Heart left ventricle (tissue), 16 donors: ENCODE measurements at places on chromosomes 12 and 14. TPM values are rescaled to one million over a fixed set of nuclear protein-coding genes. Genes with fewer than 3 reads are reported as not detected.
A peak's percentile ranks its signal among the peaks of the same experiment; 100 is the strongest.

DNA sequence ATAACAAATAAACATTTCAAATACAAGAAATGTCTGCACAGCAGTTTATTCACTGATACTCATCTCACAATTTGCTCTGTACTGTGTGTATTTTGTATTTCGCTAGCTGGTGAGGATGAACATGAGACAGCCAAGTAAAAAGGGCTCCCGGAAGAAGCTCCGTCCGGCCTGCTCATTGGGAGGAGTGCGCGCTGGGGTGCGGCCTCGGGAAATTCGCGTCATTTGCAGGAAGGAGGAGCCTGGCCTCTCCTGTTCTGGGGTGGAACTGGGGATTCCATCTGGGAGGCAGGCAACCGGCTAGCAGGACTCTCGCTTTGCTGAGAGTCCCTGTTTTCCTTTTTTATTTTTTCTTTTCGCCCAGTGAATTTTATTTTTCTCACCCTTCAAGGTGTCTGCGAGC is 368.4 kb upstream of the TMEM132C start:
- DNase-seq: no peak

DNA sequence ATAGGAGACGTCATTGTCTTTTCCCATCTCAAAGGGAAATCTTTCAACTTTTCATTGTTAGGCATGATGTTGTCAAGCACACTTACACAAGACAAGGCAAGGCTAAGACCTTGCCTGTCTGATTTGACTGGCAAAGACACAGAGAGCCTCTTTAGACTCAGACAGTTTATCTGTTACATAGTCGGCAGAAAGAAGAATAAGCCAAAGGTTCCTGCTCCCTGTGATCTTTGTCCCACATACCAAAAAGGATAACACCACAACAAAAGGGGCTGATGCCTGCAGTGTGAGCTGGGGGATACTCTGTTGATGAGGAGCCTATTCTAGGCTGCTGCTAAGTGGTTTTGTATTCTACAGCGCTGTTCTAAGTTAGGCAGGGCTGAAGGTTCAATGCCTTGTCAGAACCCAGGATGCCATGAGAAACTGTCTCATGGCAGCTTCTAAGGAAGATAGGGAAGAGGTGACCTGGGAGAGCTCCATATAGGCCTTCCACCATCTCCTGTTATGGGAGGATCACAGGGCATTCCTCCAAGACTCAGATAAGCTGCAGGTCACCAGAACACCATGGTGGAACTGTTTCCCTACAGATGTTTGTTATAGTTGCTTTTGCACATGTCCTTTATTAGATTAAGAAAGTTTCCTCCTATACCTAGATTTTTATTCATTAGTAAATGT is 12.7 kb downstream of the ERC1 start:
- no peak for DNase-seq

Gene RPGRIP1
- total RNA-seq: 0.81 TPM

Gene STAT2
- 31.4 TPM for total RNA-seq

DNA sequence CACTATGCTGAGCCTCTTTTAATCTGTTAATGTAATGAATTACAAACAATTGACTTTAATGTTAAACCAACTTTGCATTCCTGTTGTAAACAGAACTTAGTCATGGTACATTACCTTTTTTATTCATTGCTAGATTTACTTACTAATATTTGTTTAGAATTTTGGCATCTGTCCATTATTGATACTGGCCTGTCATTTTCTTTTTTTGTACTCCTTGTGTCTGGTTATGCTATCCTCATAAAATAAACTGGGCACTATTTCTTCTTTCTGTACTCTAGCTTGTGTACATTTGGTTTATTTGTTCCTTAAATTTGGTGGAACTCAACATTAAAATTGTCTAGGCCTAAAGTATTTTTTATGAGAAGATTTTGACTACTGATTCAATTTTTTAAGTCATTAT is 32.1 kb downstream of the SPATA7 start:
- no peak for DNase-seq

DNA sequence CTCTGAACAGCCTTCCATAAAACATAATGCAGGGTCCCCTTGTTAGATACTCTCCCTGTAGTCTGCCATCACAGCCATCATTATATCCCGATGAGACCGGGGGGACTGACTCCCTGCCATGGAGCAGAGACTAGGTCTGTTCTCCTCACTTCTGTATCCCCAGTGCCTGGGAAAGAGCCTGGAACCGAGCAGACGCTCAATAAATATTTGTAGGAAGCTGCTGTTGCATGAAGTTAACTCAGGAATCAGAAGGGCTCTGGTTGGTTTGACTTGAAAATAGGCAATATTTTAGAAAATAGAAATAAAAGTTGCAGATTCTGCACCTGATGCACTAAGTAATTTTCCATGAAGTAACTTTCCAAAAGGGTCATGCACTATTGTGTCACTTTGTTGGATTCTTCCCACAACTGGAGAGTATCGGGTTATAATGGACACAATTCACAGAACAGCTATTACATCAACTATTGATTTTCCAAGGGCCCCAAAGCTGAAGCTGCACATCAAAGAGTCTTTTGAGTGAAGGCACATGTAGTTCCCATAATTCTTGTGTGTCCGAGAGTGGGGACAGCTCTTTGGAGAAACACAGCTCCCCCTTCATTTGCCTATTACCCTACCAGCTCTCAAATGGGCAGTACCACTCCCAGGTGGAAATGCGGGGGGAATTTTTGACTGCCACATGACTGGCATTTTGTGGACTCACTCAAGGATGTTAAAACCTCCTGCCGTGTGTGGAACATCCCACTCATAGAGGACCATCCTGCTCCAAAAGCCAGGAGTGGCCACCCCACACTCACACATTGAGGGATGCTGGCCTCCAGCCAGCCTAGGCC is 18.8 kb downstream of the CLMN start:
- no peak for DNase-seq

Gene KCTD10
- total RNA-seq: 42.7 TPM

GRCh38 chr14:94876306-94876705 is 106.4 kb upstream of the GSC start:
- no peak for DNase-seq

GRCh38 chr12:60035835-60036234 is 440.0 kb downstream of the SLC16A7 start:
- DNase-seq: no peak

Gene MED13L
- total RNA-seq: 84.1 TPM

DNA sequence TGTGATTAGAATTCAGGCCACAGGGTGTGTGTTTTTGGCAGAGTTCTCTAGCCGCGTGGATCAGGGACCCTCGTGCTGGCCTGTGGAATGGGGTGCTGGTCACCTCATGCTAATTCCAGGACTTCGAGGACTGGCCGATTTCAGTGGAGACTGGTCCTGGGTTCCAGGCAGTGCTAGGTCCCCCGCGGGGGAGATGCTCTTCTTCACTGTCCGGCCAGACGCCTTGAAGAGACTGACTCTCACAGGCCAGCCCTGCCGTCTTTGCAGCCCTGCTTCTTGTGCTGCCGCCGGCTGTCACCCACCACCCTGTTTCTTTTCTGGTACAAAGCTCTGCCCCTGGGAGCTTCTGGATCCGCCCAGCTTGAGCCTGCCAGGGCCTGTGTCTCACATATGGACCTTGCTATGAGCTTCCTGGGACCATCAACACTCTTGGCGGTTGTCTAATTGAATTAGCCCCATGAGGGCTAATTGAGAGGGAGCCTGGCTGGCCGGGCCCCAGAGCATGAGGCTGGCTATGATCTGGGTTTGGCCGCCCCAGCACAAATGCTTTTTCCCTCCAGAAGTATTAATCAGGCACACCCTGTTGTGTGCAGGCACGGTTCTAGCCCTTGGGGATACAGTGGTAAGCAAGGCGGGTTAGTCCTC is 8.2 kb downstream of the MLXIP start:
- no peak for DNase-seq

GRCh38 chr12:19771858-19772257 is 332.6 kb downstream of the AEBP2 start:
- no peak for DNase-seq

- DNase-seq: no peak
Observed at GRCh38 chr14:42229976-42230375, 623.3 kb downstream of the LRFN5 start.

- no peak for DNase-seq
Observed at GRCh38 chr12:14779834-14780233, 23.4 kb downstream of the WBP11 start.

Gene TAS2R42
- not detected for total RNA-seq

GRCh38 chr14:100652744-100653143 is 65.5 kb upstream of the BEGAIN start:
- no peak for DNase-seq

Gene SCNN1A
- total RNA-seq: not detected

DNA sequence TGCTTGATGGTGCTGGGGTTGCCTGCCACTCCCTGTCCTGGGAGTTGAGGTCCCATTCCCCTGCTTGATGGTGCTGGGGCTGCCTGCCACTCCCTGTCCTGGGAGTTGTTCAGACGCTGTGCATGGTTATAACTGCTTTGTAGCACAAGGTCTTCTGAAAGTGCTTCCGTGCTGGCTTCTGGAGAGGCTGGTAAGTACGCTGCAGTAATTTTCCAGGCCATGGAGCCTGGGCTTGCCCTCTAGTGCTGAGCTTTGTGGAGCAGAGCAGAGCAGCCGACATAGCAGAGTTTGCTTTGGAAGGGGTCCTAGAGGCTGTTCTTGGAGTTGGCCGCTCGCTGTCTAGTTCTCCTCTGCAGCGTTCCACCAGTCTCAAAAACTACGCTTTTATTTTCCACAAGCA is 6.3 kb downstream of the B4GALNT3 start:
- DNase-seq: no peak

DNA sequence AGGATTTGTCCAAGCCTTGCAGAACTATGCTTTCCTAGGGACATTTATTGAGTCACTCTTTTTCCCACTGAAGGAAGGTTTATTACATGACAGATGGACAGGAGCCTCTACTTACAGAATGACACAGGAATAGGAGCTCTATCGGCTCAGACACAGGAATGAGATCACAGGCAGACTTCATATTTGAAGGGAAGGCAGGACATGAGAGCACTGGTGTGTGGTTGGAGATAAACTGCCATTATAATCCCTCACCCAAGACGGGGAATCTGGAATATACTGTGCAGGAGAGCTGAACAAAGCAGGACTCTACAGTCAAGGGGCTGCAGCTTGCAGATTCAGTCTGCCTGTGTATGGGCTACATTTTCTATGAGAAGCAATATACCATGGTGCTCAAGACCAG is 26.8 kb upstream of the IL22 start:
- no peak for DNase-seq

Gene SYNDIG1L
- total RNA-seq: 0.10 TPM

Gene CCDC38
- total RNA-seq: not detected

DNA sequence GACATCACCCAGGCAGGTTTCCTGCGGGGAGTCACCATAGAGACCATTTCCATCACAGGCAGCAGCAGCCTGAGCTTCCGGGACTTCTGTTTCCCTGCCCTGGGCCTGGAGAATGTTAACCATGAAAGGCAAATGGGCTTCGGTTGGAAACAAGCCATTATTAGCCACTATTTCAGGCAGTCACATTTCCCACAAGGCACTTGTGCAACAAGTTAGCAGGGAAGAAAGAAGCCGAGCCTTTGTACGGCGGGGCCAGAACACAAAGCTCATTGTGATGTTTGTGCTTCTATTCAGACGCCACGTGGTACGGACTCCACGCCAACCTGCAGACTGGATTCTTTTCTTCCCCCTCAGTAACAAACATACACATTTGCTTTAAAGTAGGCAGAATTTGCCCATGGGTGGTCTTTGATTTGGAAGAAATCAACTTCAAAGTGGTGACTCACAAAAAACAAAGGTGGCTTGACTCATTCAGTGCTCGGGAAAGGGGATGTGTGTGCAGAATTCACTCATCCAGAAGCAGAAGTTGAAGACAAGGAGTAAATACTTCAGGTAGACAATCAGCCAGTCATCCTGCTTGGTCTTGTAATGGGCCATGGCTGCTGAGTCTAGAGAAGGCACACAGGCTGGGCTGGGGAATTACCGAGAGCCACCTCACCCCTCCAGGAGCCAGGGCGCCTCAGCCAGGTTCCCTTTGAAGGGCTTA is 154.2 kb upstream of the PRMT8 start:
- DNase-seq: peak; percentile 78

Gene ARHGDIB
- total RNA-seq: 33.2 TPM

DNA sequence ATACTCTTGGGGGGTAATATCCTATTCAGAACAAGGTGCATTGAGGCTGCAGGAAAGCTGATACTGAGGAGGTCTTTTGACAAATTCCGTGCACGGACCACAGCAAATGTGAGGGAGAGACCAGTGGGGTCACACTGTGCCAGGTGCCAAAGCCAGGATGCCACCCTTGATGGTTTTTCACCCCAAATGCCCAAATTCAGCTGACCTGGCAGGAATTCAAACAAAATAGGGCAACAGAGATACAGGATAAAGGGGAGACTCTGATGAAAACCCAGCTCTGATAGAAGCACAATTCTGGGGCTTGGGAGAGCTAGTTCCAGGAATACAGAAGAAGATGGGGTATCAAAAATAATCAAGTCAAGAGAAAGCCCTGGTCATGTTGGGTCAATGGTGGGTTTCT is 55.3 kb downstream of the SLC8A3 start:
- DNase-seq: no peak

DNA sequence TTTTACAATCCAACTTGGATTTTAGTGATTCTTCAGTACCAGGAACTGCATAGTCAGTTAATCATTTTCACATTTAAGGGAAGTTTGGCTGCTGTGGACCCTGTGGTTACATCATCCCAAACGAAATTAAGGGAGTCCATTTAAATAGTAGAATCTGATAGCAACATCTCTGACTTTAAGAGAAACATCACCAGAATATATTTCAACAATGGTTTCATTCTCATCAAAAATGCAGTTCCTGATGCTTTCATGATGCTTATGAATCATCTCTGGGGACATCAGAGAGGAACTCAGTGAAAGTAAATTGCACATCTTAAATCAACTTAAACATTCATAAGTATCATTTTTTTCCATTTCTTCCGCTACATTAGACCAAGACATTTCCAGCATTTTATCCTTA is 1170.7 kb downstream of the FSCB start:
- no peak for DNase-seq

DNA sequence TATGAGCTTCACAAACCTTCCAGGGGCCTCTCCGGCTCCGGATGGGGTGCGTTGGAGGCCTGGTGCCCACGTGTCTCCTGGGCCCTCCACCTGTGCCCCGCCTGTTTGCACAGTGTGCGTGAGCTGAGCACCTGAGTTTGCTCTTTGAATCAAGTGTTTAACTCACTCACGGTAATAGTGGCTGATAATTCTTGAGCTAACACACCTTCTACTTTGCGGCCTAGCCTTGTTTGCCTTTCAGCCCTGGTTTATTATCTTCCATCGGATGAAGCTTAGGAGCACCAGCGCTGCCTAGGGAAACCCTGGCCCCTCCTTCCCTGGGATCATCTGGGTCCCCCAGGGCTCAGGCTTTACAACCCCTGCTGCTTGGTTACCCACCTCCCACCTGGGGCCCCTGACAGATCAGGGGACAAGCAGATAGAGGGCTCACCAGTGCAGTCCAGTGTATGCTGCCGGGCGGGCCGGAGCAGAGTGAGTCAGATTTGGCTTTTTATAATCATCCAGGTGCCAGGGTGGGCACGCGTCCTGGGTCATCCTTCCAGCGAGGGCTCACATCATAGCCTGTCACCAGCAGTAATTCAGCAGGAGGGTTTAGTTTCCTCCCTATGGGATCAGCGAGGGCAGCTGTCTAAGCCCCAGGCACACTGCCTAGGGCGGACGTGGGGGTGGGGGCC is 62.8 kb upstream of the RFLNA start:
- no peak for DNase-seq

GRCh38 chr14:93544212-93544611 is 113.5 kb downstream of the UNC79 start:
- DNase-seq: no peak

GRCh38 chr12:122203301-122204166 is at the start of gene B3GNT4:
Gene B3GNT4, plus strand, starts transcription at chr12:122203709. Its CDS starts 910 bp downstream, at chr12:122204619.
- DNase-seq: peak; percentile 44
